ENCODE measurements at places on chromosomes 5 and 9.

- no peak for DNase-seq
Observed at GRCh38 chr5:110250355-110250754, 476.1 kb downstream of the TMEM232 start.

- DNase-seq: no peak
Observed at GRCh38 chr9:134437403-134438194, 111.3 kb downstream of the RXRA start.

DNA sequence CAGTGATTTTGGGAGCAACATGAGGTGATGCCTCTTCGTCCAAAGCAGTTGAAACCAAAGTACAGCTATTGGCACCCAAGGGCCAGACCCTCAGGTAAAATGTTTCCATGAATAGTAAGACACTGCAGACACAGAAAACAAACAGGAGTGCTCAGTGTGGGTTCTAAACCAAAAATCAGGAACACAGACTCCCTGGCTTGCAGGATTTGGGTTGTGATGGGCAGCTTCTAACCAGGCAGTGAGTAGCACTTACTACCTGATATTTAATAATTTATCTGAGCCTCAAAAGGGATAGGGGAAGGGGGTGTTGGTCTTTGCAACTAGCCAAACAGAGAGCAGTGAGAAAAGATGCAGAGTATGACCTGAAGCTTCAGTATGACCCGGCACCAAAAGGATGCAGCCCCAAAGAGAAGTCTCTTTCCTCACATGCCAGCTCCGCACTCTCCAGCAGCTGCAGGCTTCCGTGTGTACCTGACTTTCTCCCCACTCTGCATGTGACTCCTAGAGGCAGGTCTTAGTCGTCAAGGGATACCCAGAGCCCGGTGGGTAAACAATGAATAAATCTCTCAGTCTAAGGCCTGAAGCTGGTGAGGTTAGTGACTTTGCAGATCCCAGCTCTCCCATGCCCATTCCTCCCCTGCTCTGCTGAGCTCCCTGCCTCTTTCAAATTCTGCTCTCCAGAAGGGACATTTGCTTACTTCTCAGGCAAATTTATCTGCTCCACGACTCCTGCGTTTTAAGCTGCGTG lies 105.4 kb upstream of the SPOCK1 start:
- DNase-seq: no peak

- no peak for DNase-seq
Observed at GRCh38 chr9:88197016-88197415, 58.7 kb upstream of the SPATA31C2 start.

- no peak for DNase-seq
Observed at GRCh38 chr9:137113385-137114159, 961 bp downstream of the DPP7 start.

Measured in stimulated activated CD8-positive, alpha-beta memory T cell treated with anti-CD3 and anti-CD28 coated beads, Interleukin-7, amount 100 ng/mL, for 4 hours (primary cell).